Caudate nucleus (tissue), 63 donors: ENCODE measurements at places on chromosomes 4 and X.

GRCh38 chr4:10380735-10381134 lies 76.5 kb downstream of the ZNF518B start:
- no peak for DNase-seq

DNA sequence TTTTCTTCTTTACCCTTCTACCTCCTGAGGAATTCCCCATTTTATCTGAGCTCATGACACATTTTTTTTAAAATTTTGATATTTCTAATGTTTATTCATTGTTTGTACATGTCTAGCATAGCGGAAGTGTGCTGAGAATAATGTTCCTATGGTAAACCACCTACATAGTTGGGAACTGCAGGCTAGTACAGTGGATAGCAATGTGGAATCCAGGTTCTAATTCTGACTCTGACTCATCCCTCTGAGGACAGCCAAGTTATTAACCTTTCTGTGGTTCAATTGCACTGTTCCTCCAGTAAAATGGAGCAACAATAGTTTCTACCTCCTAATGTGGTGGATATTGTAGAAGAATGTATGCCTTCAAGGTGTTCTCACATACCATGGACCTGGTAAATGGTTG lies 20.6 kb upstream of the APELA start:
- DNase-seq, result no peak

- no peak for DNase-seq
Measured at GRCh38 chr4:20847124-20847747, 147.0 kb downstream of the PACRGL start.

GRCh38 chr4:26255989-26256388 lies 64.8 kb upstream of the RBPJ start:
- DNase-seq, result no peak

DNA sequence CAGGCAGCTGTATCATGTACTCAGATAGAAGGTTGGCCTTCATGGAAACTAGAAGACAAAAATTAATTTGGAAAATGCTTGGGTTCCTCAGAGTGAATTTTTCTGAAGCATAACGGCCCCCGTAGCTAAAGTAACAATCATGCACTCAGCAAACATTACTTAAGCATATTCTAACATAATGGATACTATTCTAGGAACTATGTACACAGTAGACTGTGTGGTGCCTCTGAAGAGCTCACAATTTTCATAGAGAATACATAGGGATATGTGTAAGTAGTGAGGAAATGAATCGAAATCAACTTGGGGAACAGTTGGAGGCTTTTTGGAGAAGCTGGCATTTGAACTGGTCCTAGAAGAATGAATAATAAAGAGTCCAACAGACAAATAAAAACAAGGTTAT lies 1045.0 kb downstream of the GLUD2 start:
- DNase-seq, result no peak

DNA sequence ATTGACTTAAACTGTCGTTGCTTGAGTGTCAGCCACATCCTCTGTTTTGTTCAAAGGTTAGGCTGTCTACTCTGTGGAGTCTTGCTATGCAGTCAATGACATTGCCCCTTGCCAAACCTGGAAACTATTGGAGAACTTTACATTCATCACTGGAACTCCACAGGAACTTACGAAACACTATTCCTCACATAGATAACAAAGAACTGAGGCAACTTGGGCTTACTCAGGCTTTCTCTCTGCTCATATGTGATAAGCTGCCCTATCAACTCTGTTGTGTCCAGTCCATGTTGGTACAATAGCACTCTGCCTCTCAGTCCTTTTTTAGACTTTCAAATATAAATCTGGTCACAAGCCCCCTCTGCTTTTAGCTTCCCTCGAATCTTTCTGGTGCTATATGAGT lies 9.4 kb downstream of the NPY5R start:
- no peak for DNase-seq

DNA sequence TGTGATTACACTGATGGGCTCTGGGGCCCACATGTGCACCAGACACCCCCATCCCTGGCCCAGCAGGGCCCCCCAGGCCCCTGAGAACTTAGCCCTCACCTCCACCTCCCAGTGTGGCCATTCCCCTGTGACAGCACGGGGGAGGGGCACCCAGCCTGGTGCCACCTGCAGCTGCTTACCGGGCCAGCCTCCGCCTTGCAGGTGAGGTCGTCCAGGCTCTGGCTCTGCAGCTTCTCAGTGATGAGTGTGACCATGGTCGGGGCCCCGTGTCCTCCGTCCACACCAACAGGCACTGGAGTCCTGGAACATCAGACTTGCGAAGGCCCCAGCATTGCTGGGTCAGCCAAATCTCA lies 15.6 kb downstream of the FAM53A start:
- no peak for DNase-seq

GRCh38 chr4:6633091-6633906 lies 7.2 kb upstream of the MRFAP1 start:
- DNase-seq, result no peak

GRCh38 chr4:88858752-88859151 lies 161.1 kb upstream of the NAP1L5 start:
- DNase-seq, result no peak

DNA sequence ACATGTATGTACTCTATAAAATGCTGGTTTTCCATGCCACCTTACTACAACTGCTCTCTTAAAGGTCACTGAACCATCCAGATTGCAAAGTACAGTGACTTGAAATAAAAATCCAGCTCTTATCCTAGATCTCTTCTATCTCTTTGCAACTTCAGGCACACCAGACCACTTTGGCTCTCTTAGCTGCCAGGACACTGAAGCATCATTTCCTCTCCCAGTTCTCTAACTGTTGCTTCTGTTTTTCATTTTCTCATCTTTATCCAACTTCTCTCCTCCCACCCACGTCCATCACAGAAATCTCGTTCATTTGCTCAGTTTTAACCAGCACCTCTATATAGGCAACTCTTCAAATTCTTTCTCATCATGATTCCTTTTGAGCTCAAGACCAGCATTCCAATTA lies 74.3 kb downstream of the METTL14 start:
- DNase-seq, result no peak

GRCh38 chrX:20654596-20655106 lies 387.9 kb upstream of the RPS6KA3 start:
- no peak for DNase-seq

DNA sequence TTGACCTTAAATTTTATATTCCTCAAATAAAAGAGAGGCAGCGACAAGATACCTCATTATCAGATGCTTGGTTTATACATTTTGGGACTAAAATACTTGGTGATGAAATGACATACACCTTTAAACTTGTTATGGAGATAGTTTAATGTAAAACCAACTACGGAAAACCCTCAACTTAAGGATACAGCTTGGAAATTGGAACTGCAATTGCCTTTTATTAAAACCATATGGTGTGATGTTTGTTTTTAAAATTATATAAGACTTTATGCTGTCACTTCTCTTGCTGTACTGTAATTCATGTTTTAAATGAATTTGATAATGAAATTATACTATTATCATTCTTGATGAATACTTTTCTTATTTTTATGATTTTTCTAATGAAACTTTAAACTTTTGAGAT lies 25.9 kb downstream of the METTL14 start:
- DNase-seq, result no peak

DNA sequence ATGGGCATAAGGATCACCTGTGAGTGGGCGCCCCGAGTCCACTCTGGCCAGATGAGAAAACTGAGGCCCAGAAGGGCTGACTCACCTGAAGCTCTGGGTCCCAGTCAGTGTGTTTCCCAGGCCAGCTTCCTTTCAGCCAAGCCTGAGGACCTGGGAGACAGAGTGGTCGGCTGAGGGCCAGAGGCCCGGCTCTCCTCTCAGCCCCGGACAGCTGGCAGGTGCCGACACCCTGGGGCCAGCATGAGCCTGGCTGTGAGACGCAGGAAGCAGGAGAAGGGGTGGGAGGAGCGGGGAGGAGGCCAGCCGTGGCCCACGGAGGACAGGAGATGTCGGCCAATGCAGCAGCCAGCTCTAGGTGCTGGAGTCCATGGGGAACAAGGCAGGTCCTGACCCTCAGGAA lies 28.9 kb downstream of the ATP2B3 start:
- DNase-seq, result no peak

DNA sequence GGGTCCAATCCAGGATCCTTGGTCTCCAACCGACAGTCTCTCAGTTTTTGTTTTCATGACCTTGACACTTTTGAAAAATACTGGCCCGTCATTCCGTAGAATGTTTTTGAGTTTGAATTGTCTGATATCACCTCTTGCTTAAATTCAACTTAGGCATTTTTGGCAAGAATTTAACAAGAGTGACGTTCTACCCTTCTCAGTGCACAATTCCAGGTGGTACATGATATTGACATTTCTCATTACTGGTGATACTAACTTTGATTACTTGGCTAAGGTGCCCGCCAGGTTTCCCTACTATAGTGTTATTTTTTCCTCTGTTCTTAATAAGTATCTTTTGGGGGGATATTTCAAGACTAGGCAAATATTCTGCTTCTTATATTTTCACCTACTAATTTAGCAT lies 215.1 kb downstream of the NR3C2 start:
- no peak for DNase-seq

GRCh38 chr4:116866106-116866505 lies 219.3 kb downstream of the TRAM1L1 start:
- DNase-seq, result no peak
